Nephron progenitor cell (in vitro differentiated cells): ENCODE measurements at places on chromosomes 3 and 15.

- no peak for DNase-seq
Observed at GRCh38 chr3:49140080-49140479, 7.2 kb upstream of the LAMB2 start.

DNA sequence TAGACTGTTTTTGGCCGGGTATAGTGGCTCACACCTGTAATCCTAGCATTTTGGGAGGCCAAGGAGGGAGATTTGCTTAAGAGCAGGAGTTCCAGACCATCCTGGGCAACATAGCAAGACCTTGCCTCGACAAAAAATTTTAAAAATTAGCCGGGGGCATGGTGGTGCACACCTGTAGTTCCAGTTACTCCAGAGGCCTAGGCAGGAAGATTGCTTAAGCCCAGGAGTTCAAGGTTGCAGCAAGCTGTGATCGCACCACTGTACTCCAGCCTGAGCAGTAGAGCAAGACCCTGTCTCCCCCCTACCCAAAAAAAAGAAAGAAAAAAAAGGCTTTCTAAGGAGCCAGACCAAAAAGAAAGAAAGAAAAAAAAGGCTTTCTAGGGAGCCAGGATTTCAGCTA, 36.7 kb downstream of the TMOD3 start:
- DNase-seq: no peak

DNA sequence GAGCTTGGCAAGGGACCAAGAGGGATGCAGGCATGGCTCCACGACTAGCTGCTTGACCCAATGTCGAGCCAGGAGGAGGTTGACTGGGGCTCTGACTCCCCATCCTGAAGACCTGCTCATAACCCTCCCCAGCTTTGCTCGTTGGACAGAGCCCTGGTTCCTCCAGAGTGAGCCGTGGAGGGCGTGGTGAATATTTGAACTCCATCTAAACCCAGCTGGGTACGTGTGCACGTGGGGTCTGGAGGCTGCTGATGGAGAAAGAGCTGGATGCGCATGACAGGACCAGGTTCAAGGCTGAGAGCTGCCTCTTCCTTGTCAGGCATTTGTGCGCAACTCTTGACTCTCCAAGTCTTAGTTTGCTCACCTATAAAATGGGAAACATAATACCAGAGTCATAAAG, 282.8 kb downstream of the TLE3 start:
- DNase-seq: no peak

- no peak for DNase-seq
Observed at GRCh38 chr3:159992589-159992988, 4.0 kb downstream of the IL12A start.

DNA sequence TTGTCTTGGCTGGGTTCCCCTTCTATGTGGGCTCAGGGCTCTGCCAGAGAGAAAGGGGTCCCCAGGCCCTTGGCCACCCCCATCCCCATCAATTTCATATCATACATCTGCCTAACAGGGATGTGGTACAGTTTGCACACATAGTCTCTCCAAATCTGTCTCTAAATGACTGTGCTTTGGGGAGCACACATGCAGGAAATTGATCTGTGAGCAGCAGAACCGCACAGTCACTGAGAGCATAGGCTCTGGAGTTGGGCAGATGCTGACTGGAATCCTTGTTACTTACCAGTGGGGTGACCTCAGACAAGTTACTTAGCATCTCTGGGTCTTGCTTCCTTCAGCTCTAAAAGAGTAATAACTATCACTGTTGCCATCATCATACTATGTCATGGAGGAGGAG, 273.9 kb downstream of the ABHD5 start:
- no peak for DNase-seq

DNA sequence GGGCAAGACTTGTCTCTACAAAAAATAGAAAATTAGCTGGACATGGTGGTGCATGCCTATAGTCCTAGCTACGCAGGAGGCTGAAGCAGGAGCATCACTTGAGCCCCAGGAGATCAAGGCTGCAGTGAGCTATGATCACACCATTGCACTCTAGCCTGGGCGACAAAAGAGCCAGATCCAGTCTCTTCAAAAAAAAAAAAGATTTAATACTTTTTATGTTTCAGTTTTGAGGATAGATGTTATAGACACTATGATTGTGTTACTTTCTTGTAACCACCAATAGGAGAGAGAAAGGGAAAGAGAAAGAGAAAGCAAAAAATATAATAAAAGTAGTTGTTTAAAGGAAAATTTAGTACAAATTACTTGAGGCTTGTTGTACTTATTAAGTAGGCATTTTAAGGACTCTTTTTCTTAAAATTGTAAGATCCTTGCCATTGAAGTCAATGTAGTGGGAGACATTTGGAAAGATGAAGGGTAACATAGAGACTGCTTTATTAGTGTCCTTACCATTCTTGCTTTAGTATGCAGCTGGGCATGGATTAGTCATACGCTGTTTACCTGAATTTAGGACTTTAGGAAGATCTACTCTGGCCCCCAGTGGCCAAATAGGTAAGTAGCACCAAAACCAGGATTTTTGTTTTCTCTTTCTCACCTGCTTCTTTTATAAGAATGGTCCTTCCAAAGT, 35.1 kb upstream of the ZDHHC23 start:
- no peak for DNase-seq

DNA sequence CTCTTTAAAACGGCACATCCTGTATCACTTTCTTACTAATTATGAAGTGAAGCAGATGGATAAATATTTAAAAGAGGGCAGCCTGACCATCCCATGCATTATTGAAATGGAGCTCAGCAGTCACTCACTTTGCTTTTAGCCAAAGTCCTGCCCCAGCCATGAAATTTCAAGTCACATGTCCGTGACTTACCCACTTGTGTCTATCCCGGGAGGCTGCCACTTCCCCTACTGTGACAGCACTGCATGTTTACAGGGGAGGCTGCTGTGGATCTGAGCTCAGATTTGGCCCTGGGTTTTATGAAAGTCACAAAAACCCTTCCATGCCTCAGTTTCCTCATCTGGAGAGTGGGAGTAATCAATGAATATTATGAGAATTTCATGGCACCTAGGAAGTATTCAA, 17.9 kb upstream of the LRRK1 start:
- no peak for DNase-seq

DNA sequence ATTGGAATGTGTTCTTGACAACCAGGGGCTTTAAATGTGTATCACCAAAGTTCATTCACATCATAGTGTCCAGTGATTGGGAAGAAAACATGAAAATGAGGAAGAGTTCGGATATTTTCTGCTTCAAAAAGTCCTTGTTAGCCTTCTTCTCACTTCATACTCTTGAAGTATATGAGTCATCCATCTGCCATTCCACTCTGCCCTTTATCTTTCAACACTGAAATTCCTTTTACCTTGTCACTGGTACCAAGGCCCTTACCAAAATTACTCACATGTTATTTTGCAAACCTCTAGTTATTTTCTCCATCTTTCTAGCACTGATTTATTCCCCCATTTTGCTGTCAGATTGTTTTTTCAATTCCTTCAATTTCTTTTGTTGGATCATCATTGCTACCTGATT, 32.5 kb downstream of the OR5H15 start:
- DNase-seq: no peak

DNA sequence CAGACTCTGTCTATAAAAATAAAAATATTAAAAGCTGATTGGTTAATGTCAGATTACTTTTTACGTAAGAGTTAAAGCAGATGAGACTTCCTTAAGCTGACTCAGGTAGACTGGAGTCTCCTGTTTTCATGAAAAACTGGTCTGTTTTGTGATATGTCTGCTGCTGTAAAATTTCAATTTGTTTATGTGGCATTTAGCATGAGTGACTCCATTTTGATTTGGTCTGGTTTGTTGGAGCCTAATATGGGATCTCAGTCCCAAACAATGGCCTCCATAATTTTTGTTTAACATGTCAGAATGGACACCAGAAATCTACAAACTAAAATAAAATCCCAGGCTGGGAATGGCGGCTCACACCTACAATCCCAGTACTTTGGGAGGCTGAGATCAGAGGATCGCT, 57.8 kb upstream of the LEKR1 start:
- DNase-seq: no peak

GRCh38 chr3:135246027-135246426, 451.0 kb downstream of the EPHB1 start:
- DNase-seq: no peak
